ENCODE measurements at places on chromosomes 12 and 14.
A peak's percentile ranks its signal among the peaks of the same experiment; 100 is the strongest.

- no peak for DNase-seq
Observed at GRCh38 chr12:122381021-122381420, 41.4 kb downstream of the CLIP1 start.

GRCh38 chr14:30528119-30528518 is 30.8 kb upstream of the G2E3 start:
- DNase-seq, result no peak

DNA sequence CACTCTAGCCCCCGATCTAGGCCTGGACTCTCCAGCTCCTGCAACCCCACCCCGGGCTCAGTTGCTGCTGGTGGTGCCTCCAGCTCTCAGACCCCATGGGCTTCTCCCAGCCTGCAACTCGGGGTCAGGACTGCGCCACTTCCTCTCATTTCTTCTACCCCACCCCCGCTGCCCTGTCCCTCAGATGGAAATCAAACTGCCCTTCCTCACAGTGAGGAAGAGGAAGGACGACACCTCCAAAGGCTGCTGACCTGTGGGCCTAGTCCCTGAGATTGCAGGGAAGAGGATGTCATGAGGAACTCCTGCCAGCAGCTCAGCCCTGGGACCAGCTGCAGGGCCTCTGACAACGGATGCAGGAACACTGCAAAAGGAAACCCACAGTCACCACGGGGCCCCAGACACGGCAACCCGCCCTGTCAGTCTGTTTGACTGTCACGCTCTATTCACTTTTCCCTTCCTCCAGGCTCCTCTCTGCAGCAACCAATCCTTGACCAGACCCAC is 29.3 kb upstream of the PNMA1 start:
- DNase-seq, result peak; percentile 84

- no peak for DNase-seq
Observed at GRCh38 chr12:124573839-124574786, 6.7 kb upstream of the NCOR2 start.

GRCh38 chr12:98423963-98424362 is 91.4 kb upstream of the TMPO start:
- no peak for DNase-seq

- peak; percentile 54 for DNase-seq
Observed at GRCh38 chr14:71166180-71166837, 259.1 kb downstream of the PCNX1 start.

DNA sequence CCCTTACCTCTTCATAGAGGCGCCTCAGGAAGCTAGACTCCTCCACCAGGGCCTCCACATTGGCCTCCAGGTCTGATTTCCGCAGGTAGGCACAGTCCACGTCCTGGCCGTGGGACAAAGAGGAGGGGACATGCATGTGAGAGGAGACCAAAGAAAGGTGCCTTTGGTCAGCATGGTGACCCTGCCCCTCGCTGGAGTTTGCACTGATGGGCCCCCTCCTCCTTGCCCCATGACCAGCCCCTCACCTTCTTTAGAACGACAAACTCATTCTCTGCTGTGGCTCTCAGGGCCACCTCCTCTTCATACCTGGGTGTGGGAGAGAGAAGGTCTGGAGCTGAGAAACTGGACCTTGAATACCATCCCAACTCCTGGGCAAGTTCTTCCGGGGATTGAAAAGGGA is 3.2 kb downstream of the KRT85 start:
- DNase-seq, result no peak

GRCh38 chr14:93185349-93185720 is 218 bp downstream of the LYSET start:
- no peak for DNase-seq

DNA sequence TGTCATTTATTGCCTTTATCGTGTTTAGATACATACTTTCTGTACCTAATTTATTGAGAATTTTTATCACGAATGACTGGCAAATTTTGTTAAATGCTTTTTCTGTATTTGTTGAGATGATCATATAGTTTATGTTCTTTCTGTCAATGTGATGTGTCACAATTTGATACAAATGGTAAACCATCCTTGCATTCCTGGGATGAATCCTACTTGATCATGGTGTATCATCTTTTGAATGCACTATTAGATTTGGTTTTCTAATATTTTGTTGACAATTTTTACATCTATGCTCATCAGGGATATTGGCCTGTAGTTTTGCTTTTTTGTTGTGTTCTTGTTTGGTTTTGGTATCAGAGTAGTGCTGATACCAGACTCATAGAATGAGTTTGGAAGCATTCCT is 185.1 kb downstream of the NUBPL start:
- DNase-seq, result no peak

GRCh38 chr14:106803379-106803778 is 1277.0 kb downstream of the TMEM121 start:
- DNase-seq, result no peak

- DNase-seq, result no peak
Observed at GRCh38 chr12:5577741-5578140, 145.8 kb downstream of the NTF3 start.

GRCh38 chr14:51333901-51334521 is 94.0 kb downstream of the TMX1 start:
- DNase-seq, result no peak

GRCh38 chr14:100091386-100091785 is 26.2 kb downstream of the EVL start:
- DNase-seq, result no peak

- no peak for DNase-seq
Observed at GRCh38 chr12:72035625-72036024, 97.0 kb downstream of the TPH2 start.

DNA sequence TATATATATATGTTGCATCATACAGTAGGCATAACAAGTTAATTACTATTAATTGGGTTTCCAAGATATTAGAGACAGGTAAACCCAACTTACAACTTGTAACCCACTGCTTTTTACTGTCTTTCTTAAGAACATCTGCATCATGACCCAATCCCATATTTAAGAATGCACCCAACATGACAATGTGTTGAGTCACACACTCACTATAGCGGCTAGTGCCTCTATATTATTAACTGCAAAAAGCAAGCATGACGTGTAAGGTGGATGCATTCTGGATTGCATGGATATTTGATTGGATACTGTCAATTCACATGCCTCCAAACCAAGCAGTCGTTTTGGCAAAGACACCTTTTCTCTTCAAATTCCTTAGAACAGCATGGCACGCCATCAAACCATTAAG is 68.2 kb downstream of the KSR2 start:
- DNase-seq, result no peak

GRCh38 chr12:124545508-124546418 is 21.6 kb downstream of the NCOR2 start:
- DNase-seq, result no peak

- no peak for DNase-seq
Observed at GRCh38 chr12:100171248-100171647, 28.6 kb upstream of the BLTP3B start.

GRCh38 chr12:48037267-48037915 is 33.1 kb upstream of the COL2A1 start:
- no peak for DNase-seq

DNA sequence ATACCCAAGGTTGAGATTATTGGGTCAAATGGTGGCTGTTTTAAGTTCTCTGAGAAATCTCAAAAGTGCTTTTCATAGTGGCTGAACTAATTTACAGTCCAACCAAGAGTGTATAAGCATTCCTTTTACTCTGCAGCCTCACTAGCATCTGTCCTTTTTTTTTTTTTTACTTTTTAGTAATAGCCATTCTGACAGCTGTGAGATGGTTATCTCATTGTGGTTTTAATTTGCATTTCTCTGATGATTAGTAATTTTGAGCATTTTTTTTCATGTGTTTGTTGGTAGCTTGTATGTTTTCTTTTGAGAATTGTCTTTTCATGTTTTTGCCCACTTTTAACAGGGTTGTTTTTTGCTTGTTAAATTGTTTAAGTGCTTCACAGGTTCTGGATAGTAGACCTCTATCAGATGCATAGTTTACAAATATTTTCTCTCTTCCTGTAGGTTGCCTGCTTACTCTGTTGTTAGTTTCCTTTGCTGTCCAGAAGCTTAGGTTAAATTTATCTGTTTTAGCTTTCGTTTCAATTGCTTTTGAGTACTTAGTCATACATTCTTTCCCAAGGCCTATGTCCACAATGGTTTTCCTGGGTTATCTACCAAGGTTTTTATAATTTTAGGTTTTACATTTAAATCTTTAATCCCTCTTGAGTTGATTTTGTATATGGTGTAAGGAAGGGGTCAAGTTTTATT is 881.3 kb upstream of the SEL1L start:
- no peak for DNase-seq

DNA sequence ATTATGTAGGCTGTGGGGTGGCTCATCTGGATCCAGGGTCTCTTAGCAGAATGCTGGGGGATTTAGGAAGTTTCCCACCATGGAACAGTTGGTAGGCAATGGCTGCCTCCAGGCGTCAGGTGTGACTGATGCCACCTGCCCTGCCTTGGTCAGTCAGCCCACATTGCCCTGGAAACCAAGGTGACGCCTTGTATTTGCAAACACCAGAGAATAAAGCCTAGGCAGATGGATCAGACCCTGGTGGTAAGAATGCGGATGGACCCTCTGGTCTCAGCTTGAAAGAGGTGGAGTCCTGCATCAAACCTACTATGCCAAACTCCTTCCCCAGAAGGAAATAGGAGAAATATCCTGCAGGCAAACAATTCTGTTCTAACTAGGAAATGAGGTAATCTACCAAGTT is 38.2 kb downstream of the NCKAP5L start:
- no peak for DNase-seq

DNA sequence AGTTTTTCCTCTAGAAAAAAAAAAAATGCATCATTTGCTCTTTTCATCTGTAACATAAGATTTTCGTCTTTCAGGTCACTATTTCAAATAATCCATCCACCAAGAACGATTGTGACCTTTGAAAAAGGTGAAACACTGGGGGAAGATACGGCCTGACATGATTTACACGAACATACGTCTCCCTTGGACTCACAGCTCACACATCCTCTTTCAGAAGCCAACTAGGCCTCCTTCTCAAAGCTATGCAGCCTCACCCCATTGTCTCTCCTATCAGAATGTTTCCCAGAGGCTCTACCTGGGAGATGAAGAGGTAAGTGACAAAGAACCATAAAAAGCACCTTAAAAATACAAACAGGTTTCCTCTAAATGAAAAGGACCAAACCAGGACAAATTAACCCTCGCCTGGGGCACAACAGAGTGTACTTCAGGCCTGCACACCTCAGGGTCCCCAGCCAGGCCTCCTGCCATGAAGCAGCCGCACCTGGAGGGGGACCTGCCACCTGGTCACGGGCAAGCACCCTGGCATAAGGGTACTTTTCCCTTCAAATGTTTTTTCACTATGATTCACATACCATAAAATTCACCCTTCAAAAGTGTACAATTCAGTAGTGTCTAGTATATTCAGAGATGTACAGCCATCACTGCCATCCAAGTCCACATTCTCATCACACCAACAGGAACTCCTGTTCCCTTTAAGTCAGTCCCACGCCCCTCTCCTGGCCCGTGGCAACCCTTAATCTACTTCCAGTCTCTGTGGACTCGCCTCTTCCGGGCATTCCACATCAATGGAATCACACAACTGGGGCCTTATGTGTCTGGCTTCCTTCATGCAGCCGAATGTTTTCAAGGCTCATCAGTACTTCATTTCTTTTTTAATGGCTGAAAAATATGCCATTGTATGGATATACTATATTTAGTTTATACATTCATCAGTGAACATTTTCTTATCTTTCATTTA is 5.4 kb downstream of the SLC15A4 start:
- DNase-seq, result peak; percentile 62

DNA sequence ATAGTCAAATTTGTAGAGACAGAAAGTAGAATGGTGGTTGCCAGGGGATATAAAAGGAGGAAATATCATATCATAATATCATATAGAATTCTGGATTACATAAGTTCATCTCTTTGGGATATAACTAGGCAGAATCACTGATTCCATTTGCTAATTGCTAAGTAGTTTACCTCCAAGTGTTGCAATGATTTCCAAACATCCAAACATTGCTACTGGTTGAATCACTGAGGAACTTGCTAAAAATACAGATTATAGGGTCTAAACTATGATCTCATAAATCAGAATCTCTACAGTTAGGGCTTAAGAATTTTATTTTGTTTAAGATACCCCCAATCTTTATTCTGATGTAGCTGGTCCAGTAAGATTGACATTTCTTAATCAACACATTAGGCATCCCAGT is 16.1 kb upstream of the TAS2R42 start:
- no peak for DNase-seq

DNA sequence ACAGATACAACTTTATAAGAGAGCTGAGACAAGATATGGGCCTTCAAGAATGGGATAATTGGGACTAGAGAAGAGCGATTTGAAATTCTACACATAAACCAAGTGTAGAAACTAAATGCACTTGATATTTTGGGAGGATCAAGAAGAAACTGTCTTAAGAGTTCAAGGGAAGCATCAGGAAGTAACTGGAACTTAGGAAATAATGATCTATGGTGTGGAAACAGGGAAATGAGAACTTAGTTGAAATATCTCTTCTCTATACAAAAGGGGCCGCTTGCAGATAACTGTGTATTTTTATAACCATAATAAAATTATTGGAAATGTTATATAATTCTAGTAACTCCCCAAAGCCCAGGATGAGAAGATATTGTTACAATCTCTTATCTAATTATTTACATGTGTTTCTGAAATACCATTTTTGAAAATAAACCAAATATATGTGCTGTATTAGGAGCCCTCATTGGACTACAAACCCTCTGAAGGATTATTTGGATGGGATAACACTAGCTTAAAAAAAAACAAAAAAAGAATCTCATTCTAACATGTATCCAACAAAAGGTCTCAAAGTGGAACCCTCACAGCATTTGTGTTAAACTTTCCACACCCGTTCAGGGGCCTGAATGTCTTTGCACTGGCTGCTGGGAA is 84.7 kb upstream of the FLRT2 start:
- no peak for DNase-seq

GRCh38 chr14:105332350-105332874 is 17.9 kb downstream of the PACS2 start:
- DNase-seq, result no peak

- no peak for DNase-seq
Observed at GRCh38 chr14:104656014-104656714, 33.3 kb upstream of the INF2 start.

DNA sequence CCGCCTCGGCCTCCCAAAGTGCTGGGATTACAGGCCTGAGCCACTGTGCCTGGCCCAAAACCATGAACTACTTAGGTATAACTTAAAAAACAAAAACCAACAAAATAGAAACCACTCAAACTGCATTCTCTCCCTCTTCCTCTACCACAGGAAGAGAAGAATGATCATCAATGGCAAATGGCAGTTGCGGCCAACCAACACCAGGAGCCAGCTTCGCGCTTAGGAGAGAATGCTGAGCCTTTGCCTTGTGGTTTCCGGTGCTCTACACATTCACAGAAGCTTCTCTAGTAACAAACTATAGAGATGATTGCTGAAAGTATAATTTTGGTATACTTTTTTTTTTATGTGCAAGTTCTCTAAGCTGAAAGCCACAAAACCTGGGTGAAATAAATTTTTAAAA is 17.1 kb downstream of the CATSPERB start:
- DNase-seq, result no peak

GRCh38 chr12:123396954-123397353 is 13.0 kb downstream of the KMT5A start:
- DNase-seq, result no peak

- DNase-seq, result peak; percentile 88
Observed at GRCh38 chr12:52980650-52981423, 25.4 kb upstream of the EIF4B start.

GRCh38 chr12:114405519-114406271 is at the start of gene TBX5:
TBX5 (minus strand) TSS chr12:114406144; CDS start chr12:114403898, 2,246 bp downstream.
- no peak for DNase-seq
